ENCODE measurements at places on chromosomes 3 and 15. TPM values are rescaled to one million over a fixed set of nuclear protein-coding genes. Genes with fewer than 3 reads are reported as not detected.

ISLR gene
- not detected for total RNA-seq

GOLGA8S gene
- 0.81 TPM for total RNA-seq

- no peak for DNase-seq
Observed at GRCh38 chr3:8579096-8579495, 65.5 kb downstream of the SSUH2 start.

GRCh38 chr3:3109407-3110298 is 521 bp downstream of the IL5RA start:
- DNase-seq: no peak

DNA sequence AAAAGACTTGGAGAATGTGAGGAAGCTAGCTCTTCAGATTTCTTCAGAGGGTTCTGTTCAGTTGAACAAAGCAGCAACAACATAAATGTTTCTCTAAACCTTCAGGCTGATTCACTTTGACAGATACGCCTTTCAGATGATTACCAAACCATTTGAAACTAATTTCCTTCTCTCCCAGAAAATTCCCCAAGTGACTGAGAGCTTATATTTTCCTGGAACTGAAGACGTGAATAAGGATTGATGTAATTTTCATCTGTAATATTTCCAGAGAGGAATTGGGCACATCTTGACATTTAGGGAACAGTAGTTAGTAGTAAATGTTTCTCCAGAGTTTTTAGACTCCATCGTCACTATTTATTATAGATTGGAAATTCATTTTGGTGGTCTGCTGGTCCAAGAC is 108.6 kb upstream of the AADACL2 start:
- DNase-seq: no peak

DNA sequence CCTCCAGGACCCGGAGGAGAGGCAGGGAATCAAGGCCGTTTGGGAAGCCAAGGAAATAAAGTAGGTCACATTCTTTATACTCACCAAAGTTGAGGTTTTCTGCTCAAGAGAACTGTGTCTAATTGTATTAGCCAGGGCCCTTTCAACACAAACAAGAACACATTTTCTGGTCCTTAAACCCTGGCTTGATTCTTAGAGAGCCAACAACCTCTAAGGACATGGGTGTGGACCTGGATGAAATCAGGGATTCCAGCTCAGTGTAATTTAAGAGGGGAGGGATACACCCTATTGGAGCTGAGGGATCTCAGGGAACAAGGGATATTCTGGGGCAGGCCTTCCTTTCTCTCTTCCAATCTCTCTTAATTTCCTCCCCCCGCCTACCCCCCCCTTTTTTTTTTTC is 104.8 kb downstream of the COL6A6 start:
- DNase-seq: no peak

IL5RA gene
- total RNA-seq: 0.11 TPM
